ENCODE measurements at places on chromosomes 13 and 19.
A peak's percentile ranks its signal among the peaks of the same experiment; 100 is the strongest.

GRCh38 chr13:113448885-113449692, 4.2 kb downstream of the ADPRHL1 start:
- no peak for DNase-seq

GRCh38 chr19:19171821-19172532, 1.9 kb upstream of the MEF2B start:
- peak; percentile 49 for DNase-seq

DNA sequence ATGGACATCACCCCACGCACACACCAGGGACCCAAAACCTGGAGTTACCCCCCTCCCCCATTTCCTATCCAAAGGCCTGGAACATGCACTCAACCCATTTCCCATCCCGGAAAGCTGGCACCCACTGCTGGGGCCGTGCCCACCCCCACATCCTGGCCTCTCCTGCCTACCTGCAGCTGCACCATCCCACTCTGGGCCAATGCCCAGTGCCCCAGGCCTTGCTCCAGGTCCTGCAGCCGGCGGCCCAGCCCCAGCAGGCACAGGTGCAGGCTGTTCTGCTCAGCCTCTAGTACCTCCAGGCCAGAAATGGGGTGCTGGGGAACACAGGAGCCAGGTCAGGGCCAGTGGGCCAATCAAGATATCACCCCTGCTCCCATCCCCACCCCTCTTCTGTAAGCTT, 1.7 kb downstream of the SYNE4 start:
- no peak for DNase-seq

- peak; percentile 90 for DNase-seq
These were observed 5.4 kb upstream of the TRIM28 start for GRCh38 chr19:58538257-58539168.

GRCh38 chr13:73684286-73684685, 449.9 kb downstream of the KLF12 start:
- no peak for DNase-seq

GRCh38 chr19:1455336-1456120, 5.6 kb downstream of the APC2 start:
- peak; percentile 93 for DNase-seq

DNA sequence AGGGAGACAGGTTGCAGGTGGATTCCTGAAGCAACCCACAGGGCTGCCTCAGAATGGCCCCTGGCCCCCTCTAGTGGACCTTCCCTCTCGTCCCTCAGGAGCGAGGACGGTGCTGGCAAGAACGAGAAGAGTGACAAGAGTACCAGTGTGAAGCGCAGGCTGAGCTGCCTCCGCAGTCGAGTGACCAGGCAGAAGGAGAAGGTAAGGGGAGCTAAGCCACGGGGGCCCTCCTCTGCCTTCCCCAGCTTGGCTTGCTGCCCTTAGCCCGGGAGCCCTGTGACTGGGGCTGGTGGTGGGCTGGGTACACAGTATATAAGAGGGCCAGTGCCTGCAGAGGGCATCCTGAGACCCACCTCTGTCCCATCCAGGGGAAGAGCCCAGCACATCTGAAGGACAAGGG, 34.0 kb downstream of the ARHGEF18 start:
- peak; percentile 24 for DNase-seq

DNA sequence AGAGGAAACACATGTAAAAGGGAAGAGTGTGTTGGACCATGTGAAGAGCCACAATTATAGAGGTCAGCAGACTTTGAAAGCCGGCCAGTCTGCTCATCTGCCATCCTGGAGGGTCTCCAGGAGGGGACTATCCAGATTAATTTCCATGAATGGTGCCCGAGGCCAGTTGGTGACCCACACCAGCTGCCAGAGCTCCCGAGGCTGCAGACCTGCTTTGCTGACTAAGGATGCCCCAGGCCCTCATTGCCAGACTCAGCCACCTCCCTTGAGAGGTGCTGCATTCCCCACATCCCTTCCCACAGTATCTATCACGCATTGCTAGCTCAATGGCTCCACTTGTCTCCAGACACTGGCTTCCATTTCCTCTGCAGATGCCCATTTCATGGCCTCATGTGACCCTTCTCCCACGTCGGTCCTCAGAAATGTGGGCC, 110.3 kb downstream of the NALCN start:
- DNase-seq = no peak

- DNase-seq = no peak
These were observed 10.4 kb downstream of the DEDD2 start for GRCh38 chr19:42206871-42207755.

- DNase-seq = no peak
These were observed 30.4 kb upstream of the ADGRE5 start for GRCh38 chr19:14350866-14351265.

GRCh38 chr13:56314765-56315164, 826.0 kb upstream of the PRR20A start:
- DNase-seq = no peak

DNA sequence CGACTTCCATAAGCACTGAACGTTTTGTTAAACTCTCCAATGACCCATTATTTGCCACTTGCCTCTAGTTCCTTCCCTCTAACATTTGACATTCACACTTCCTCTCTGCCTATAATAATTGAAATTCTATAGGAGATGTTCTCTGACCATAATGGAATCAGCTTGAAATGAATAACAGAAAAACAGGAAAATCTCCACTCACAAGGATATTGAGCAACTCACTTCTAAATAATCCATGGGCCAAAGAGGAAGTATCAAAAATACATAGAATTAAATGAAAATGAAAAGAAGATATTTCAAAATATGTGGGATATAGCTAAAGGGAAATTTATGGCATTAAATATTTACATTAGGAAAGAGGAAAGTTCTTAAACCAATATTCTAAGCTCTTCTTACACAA, 3.4 kb upstream of the FCGBP start:
- no peak for DNase-seq

DNA sequence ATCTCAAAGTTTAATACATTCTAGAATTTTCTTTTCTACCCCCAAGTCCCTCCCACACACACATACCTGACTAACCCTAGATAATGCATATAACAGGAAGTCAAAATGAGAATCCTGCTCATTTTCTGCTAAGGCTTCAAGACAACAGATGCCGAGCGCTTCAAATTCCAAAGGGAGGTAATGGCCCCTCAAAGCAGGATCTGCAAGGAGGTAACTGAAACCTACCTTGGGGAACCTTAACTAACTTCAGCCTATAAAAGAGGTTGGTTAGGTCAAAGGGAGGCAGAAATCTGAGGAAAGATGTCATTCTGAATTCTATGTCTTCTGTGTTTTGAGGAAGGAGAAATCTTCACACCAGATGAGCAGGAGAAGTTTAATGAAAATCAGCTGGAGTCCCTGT, 26.8 kb downstream of the EPSTI1 start:
- DNase-seq = no peak

- no peak for DNase-seq
These were observed 43.1 kb upstream of the CHST8 start for GRCh38 chr19:33578697-33579096.

GRCh38 chr13:113413898-113414282, 39.4 kb downstream of the ADPRHL1 start:
- no peak for DNase-seq

GRCh38 chr19:41940731-41941409, 12.6 kb upstream of the ERFL start:
- no peak for DNase-seq

GRCh38 chr19:57506163-57506562, 6.4 kb downstream of the ZNF773 start:
- no peak for DNase-seq

DNA sequence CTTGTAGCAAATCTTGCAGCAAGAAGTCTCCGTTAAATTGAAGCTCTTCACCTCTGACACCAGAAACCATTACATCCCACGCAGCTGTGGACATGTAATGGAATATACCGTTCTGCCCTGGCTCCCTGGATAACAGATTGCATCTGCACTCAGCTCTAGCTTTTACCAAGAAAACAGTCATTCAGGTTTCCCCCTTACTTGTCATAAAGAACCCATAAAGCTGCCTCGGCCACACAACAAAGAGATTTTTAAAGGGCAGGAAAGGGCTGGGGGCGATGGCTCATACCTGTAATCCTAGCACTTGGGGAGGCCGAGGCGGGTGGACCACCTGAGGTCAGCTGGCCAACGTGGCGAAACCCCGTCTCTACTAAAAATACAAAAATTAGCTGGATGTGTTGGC, 127.6 kb upstream of the RFC3 start:
- DNase-seq = no peak

GRCh38 chr19:13843104-13843921, 33.6 kb upstream of the NANOS3 start:
- peak; percentile 42 for DNase-seq

- DNase-seq = no peak
These were observed 18.8 kb upstream of the SPC24 start for GRCh38 chr19:11174336-11174735.

GRCh38 chr13:74683411-74683810, 549.2 kb upstream of the KLF12 start:
- no peak for DNase-seq

DNA sequence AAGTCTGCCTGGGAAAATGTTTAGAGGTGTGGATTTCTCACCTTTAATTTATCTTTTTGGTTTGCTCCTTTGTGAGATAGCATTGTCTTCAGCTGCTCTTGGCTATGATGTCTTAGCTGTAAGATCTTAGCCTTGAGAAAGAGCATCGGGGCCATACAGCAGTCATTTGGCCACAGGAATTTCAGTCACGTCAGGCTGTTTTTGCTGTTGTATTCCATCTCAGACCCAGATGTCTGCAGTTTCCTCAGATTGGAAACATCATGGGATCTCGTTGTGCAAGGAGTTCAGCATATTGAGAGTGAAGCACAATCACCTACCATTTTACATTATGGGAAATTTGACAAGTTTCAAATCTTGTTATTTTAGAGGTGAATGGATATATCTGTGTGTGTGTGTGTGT, 89.3 kb upstream of the C1QTNF9B start:
- no peak for DNase-seq

- DNase-seq = no peak
These were observed 25.1 kb upstream of the MYDGF start for GRCh38 chr19:4695224-4695731.

DNA sequence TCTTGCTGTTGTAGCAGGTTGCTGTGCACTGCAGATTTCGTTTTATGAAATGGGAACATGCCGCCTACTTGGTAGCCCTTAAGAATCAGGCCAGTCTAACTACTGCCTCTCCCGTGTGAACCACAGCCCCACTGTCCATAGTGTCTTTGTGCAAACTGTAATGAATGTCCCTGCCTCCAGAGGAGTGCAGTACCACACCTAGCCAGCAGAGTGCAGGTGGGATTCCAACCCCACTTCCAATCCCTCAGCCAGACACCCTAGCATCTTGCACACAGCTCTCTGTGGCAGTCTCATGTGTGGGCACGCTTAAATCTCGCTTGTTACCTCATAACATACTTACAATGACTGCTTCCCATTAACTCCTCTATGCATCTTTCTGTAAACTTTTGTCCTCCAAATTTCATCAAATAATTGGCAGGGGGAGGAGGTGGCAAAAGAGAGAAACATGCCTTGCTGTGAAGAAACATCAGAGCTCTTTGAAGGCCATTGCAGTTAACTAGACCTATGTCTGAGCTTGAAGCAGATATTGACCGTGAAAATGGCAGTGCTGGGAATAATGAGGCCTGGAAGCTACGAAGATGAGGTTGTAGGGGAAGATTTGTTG, 47.2 kb downstream of the ZAR1L start:
- DNase-seq = peak; percentile 77

DNA sequence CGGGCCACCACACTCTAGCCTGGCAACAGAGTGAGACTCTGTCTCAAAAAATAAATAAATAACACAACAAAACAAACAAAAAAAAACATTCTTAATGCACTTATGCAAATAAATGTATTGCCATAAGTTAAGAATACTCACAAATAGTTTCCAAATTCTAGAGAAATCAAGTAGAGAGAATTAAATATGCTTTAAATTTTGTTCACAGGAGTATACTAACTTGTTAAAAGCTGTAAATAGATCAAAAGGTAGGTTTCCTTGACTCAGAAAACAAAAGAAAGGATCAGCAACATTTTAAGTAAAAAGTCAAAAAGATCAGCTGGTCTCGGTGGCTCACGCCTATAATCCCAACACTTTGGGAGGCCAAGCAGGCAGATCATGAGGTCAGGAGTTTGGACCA, 50.5 kb upstream of the ZNF429 start:
- no peak for DNase-seq

DNA sequence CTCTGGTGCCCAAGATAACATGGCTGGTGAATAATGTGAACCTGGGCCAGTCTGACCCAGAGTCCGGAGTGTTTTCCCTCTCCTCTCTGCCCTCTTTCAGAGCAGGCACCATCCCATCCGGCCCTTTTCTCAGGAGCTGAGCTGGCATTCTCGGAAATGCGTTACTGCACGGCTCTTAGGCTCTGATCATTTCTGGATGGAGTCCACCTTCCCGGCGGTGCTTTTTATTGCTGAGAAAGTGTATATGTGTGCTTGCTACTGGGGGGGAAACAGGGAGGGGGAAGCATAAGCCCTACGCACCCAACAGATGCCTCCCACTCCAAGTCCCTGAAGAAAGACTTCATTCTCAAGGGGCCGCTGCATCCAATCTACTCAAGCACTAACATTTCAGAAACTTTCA, 6.6 kb downstream of the CACNA1A start:
- no peak for DNase-seq

DNA sequence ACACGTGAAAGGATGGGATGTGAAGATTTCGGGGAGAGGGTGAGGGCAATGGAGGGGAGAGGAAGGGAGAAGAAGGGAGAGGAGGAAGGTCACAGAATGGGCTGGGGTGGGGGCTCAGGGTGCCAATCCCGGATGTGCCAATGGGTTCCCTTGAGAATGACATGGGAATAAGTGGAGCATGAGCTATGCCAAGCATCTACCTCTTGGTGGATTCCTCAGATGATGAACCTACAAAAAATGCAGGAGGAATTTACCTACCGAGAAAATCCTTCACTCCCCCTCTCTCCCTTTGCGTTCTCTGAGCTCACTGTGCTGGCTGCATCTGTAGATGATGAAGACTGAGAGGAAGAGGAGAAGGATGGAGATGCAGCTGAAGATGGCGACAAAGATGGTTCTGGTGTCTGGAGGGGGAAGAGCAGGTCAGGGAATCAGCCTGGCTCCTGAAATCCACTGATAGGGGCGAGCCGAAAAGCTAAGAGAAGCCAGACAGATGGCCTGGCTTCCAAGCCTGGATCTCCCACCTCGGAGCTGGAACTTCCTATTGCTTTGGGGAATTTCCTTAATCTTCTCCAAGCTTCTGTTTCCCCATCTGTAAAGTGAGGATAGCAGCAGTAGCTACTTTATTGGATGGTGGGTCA, 21.6 kb downstream of the VSTM1 start:
- DNase-seq = no peak

DNA sequence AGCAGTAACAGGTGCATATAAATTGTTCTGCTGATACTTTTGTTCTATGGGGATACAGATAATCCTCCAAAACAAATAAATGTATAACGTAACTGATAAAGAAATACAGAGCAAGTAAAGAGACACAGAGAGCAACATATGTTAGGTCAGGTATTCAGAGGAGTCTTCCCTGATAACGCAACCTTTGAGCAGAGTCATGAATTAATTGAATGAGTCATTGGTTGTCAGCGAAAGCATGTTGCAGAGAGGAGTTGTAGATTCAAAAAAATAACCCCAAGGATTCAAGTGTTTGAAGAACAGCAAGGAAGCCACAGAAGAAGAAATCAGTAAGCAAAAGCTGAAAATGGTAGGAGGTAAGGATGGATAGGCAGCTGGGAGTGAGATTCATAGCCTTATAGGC, 245.2 kb downstream of the TBC1D4 start:
- DNase-seq = no peak

Data from iPS-NIHi11 (cell line).